ENCODE measurements at places on chromosomes 12 and 14.
A peak's percentile ranks its signal among the peaks of the same experiment; 100 is the strongest.

DNA sequence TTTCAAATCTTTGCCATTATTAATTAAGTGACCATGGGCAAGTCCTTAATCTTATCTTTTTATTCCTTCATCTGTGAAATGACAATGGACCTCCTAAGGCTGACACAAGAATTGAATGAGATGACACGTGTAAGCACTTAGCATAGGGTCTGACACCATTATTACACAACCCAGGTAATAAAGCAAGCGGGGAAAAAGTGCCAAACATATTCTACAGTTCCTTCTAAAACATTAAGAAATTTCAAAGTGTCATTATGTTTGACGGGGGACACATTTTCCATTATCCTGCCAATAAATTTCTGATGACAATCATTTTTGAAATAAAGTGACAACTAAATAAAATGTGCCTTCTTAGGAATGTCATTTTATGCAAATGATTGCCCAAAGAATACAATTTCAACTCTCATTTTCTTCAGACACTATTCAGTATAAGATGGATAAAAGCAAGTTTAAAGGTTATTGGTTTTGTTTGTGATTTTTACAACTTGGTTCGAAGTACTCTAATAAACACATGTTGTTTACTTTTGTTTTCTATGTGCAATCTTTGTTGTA, 3.0 kb downstream of the ANKS1B start:
- DNase-seq, result no peak

DNA sequence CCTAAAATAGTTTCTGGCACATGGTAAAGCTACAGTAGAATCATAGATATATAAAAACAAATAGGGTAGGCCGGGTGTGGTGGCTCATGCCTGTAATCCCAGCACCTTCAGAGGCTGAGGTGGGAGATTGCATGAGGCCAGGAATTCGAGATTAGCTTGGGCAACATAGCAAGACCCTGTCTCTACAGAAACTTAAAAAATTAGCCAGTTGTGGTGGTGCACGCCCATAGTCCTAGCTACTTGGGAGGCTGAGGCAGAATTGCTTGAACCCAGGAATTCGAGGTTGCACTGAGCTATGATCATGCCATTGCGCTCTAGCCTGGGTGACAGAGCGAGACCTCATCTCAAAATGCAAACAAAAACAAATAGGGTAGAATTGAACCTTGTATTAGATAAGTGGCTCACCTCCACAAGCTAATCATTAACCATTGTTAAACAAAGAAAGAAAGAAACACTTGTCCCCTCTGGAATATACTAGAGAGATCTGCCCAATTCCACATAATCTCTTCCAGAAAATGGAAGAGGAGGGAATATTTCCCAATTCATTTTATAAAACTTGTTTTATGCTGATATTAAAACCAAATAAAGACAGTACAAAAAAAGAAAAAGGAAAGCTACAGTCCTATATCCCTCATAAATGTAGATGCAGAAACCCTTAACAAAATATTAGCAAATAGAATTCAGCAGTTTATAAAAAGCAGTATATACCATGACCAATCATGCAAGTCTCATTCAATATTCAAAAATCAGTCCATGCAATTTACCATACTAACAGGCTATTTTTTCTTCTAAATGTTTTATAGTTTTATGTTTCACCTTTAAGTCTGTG, 22.7 kb upstream of the DHRS2 start:
- no peak for DNase-seq

- no peak for DNase-seq
Measured at GRCh38 chr12:106704081-106704480, 70.4 kb upstream of the RIC8B start.

GRCh38 chr14:92437729-92438285, 75.8 kb upstream of the RIN3 start:
- no peak for DNase-seq

DNA sequence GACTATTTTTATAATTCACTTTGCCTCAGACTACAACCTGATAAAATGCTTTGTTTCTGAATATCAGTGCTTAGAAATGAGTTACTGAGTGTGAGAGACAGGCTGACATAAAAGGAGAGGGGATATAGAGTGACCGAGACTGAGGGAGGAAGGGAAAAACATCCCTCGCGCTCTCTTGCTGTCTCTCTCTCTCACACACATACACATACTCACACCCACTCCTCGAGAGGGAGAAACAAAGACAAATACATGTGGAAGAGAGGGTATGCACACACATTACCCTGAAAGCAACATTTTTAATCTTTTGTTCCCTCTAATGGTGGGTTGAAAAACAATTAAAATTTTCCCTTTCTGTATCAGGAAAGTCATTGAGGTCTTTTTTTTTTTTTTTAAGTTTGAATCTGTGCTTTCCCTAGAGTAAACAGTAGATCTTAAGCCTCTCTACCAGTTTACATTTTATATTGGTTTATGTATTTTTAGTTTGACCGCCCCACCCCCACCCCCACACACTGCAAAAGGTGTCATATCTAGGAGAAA, 45.3 kb downstream of the FRS2 start:
- DNase-seq, result peak; percentile 36

DNA sequence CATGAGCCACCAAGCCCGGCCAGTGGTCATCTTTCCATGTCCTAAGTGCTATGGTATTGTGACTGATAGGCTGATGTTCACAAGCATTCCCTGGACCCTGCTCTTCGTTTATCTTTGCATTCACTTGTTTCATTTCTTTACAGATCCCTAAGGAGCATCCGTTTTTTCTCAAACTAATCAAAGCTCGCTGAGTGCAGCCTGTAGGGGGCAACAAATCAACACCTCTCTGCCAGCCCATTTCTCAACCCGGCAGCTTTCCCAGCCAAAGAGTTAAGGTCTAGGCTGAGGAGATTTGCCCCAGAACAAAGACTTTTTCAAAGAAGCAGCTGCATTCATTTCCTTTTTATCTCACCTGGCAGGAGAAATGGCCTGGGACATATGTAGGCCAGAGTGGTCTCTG, 12.1 kb downstream of the SIRT4 start:
- no peak for DNase-seq

DNA sequence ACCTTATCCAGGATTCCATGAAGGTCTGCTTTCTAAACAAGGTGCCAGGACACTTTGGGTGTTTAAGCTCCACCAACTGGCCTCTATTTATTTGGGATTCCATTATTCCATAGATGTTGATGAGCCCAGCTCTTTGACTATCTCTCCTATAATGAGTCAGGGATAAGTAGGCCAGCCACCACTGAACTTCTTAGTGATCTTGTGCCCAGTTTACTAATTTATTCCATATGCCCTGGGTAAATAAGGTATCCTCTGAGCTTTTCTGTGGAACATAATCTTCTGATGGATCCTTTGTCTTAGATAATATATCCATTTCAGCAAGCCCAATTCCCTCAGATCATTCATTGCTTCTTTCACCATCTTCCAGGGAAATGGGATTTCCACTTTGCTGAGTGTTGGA, 535.0 kb downstream of the FOXG1 start:
- DNase-seq, result no peak

DNA sequence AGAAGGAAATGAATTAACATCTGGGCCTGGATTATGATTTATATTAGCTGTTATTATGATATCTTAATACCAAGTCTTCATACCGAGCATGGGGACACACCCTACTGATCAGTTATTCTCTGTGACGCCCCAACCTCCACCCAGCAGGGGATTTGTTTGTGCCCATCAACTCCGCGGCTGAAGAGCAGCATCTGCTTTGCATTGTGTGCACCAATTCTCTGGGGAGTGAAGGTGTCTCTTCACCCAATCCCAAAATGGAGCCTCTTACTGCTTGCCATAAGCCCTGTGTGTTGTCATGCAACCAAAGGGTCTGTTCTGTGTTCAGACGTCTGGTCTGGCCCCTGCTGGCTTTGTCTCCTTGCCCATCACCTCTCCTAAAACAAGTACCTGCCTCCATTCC, 25.4 kb downstream of the DHRS2 start:
- DNase-seq, result no peak

DNA sequence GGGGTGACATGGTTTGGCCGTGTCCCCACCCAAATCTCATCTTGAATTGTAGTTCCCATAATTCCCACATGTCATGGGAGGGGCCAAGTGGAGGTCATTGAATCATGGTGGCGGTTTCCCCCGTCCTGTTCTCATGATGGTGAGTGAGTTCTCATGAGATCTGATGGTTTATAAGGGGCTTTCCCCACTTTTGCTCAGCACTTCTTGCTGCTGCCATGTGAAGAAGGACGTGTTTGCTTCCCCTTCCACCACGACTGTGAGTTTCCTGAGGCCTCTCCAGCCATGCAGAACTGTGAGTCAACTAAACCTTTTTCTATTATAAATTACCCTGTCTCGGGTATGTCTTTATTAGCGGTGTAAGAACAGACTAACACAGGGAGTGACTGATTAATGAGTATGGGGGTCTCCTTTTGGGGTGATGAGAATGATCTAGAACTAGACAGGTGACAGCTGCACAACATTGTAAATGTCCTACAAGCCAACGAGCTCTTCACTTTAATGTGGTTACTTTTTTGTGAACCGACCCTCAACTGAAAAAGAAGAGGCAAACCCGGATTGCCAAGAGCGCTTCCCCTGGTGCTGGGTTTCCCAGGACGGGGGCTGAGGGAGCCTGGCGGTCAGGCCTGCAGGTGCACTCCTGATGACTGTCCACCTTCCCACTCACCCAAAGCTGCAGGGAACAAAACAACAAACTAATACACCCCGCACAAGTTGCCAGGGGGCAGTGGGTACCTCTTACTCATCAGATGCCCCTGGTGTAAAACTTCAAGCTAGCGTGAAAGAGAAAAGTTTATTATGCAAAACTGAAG, 90.1 kb downstream of the NCOR2 start:
- no peak for DNase-seq

DNA sequence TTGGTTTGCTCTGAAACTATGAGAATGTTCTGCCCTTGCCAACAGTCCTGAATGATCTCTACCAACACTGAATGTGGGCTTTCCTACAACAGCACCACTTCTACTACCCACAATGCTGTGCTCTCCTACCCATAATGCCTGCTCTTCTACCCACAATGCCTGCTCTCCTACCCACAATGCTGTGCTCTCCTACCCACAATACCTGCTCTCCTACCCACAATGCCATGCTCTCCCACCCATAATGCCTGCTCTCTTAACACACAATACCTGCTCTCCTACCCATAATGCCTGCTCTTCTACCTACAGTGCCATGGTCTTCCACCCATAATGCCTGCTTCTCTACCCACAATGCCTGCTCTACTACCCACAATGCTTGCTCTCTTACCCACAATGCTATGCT, 92.3 kb downstream of the KCNK13 start:
- no peak for DNase-seq

- DNase-seq, result no peak
Measured at GRCh38 chr12:46230306-46230705, 38.5 kb downstream of the SLC38A1 start.

- no peak for DNase-seq
Measured at GRCh38 chr12:92237762-92238523, 92.3 kb upstream of the BTG1 start.

GRCh38 chr12:53200107-53200457, 7.0 kb downstream of the ITGB7 start:
- no peak for DNase-seq

GRCh38 chr12:102946042-102946441, 11.4 kb upstream of the ASCL1 start:
- no peak for DNase-seq

- DNase-seq, result no peak
Measured at GRCh38 chr14:44990533-44990932, 28.5 kb downstream of the TOGARAM1 start.

DNA sequence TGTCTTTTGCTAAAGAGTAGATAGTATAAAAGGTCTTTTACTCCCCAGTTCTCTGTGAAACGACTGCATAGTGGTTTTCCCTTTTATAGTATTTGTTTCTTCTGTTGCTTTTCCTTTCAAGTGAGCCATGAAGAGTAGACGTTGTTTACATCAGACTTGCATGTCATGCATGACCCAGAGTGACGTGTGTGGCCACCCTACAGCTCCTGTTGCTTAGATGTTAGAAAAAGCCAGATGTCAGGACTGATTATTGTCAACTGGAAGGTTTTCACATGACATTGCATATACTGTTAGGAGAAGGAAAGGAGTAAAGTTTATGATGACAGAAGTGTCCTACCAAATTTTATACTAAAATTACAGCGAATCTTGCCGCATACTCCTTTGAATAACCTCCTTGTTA, 1.3 kb upstream of the RD3L start:
- peak; percentile 66 for DNase-seq

DNA sequence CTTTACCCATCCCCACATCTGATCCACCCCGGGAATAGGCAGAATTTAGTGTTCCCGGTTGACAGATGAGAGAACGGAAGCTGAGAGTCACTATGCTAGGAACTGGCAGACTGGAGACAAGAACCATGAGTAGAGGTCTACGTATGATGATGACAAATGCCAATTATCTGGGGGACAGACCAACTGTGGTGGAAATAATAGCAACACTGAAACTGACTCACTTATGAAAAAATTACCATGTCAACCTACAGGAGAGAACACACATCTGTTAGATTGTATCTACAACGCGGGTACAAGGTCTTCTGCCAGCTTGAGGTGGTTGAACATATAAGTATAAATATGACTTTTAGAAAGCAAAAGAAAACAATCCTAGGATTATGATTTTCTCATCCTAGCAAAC, 15.4 kb upstream of the SELPLG start:
- peak; percentile 75 for DNase-seq
